ENCODE measurements at places on chromosomes 5 and 9.

GRCh38 chr5:154440540-154440939, 5.3 kb upstream of the SAP30L start:
- DNase-seq, result no peak

- no peak for DNase-seq
Observed at GRCh38 chr5:150181766-150182545, 7.9 kb upstream of the SLC6A7 start.

- no peak for DNase-seq
Observed at GRCh38 chr5:8930021-8930420, 615.9 kb downstream of the SEMA5A start.

DNA sequence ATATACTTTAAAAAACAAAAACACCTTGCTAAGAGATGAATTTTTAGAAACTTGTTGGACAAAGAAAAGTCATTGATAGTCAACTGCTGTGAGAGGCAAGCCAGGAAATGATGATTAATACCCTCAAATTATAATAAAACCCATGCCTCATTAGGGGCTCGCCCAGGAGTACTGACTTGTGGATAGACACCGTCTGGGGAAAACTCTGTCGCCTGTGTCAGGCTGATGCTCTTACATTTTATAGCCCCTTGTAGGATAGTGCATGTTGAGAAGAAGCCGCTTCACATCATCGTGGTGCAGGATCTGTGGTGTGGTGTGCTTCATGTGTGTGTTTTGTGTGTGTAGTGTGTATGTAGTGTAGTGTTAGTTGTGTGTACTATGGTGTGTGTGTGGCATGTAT, 39.1 kb downstream of the SYK start:
- no peak for DNase-seq

DNA sequence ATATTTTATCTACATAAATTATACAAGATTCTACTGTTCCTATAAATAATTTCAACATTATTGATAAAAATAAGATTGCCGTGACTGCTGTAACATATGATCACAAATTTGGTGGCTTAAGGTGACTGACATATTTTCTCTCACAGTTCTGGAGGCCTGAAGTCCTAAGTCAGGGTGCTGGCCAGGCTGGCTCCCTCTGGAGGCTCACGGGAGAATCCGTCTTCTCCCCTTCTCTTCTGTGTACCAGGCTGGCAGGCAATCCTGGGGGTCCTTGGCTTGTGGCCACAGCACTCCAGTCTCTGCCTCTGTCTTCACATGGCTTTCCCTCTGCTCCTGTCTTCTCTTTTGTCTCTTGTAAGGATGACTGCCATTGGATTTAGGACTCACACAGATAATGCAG, 31.7 kb upstream of the IRX2 start:
- no peak for DNase-seq

All from pons (tissue), 1 donor.